ENCODE measurements at places on chromosomes 7 and 10.

DNA sequence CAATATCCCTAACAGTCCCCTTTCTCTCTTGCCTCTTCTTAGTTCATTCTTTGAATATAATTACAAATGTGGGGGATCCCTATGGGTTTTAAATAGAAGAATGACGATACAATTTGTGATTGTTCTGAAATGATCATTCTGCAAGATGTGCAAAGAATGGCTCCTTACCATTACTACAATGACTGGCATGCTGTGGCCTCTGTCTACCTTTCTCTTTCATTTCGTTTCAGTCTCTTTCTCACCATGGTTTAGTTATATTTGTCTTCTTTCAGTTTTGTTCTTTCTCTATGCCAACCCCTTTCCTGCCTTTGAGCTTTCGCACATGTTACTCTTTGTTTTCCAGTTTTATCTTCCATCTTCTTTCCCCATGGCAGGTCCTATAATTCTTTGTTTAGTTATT lies 176.5 kb downstream of the SUGCT start:
- H3K36me3 ChIP-seq = no peaks in the 10 kb centered on the region
- H3K4me1 ChIP-seq = peaks cover 21% of the 10 kb centered on the region
- H3K4me3 ChIP-seq = no peak overlapping the region
- DNase-seq = no peak
- no peaks in the 10 kb centered on the region for H3K27me3 ChIP-seq
- no peak overlapping the region for H3K27ac ChIP-seq

GRCh38 chr10:113151190-113151666 lies 201.2 kb downstream of the TCF7L2 start:
- no peak overlapping the region for H3K4me3 ChIP-seq
- H3K4me1 ChIP-seq = no peaks in the 10 kb centered on the region
- H3K27me3 ChIP-seq = no peaks in the 10 kb centered on the region
- no peak overlapping the region for H3K27ac ChIP-seq
- H3K36me3 ChIP-seq = peaks cover 33% of the 10 kb centered on the region

DNA sequence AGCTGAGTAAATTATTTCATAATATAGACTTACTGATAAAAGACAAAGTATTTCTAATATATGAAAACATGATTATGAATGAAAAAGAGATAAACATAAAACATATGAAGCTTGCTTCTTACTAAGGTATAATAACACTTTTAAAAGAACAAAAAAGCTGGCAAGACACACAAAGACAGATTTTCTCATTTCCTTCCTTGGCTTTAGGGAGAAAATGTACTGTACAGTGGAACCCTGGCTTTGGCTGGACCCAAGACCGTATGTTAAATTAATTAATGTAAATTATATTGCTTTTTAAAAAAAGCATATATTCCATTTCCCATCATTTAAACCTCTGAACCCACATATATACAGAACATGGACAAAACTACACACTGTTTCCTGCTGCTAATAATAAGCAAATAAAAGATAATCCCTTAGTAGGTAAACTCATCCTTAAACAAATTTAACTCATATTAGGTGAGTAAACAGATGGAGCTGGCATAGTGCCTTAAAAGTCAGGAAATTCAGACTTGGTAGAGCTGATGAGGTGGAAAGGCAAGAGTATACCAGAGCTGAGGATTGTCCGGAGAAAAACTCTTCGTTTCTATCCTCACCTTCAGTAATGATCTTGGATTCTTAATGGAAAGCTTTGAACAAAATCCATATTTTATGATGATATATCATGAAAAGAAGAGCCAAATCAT lies 1016.4 kb upstream of the KCND2 start:
- no peak overlapping the region for H3K27ac ChIP-seq
- no peak overlapping the region for H3K4me3 ChIP-seq
- H3K27me3 ChIP-seq = no peaks in the 10 kb centered on the region
- DNase-seq = no peak

DNA sequence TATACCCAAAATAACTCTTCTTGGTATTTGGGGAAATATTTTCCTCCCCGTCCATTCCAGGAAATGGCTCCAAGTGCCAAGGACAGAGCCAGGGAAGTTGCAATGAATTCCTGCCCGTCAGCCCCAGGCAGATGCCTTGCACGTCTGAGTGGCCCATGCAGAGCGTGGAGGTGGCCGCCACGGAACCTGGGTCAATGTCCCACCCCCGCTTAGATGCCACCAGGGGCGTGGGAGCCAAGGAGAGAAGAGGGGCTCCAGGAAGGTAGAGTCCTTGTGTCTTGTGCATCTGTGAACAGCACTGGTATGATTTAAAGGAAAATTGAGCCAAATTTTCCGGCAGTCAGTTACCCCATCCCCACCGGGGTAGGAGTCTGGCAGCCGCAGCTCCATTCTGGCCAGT lies 1.6 kb downstream of the LEP start:
- H3K4me1 ChIP-seq = no peaks in the 10 kb centered on the region
- DNase-seq = no peak
- no peak overlapping the region for H3K27ac ChIP-seq
- H3K27me3 ChIP-seq = no peaks in the 10 kb centered on the region
- no peak overlapping the region for H3K4me3 ChIP-seq
- no peaks in the 10 kb centered on the region for H3K36me3 ChIP-seq

GRCh38 chr10:123633636-123634035 lies 32.5 kb upstream of the GPR26 start:
- no peaks in the 10 kb centered on the region for H3K4me1 ChIP-seq
- no peak overlapping the region for H3K4me3 ChIP-seq
- H3K36me3 ChIP-seq = no peaks in the 10 kb centered on the region
- DNase-seq = no peak
- no peaks in the 10 kb centered on the region for H3K27me3 ChIP-seq

- DNase-seq = no peak
- no peak overlapping the region for H3K27ac ChIP-seq
- H3K27me3 ChIP-seq = no peaks in the 10 kb centered on the region
- H3K4me1 ChIP-seq = no peaks in the 10 kb centered on the region
- no peaks in the 10 kb centered on the region for H3K36me3 ChIP-seq
- H3K4me3 ChIP-seq = no peak overlapping the region
Observed at GRCh38 chr7:47095946-47096345, 486.0 kb downstream of the TNS3 start.

DNA sequence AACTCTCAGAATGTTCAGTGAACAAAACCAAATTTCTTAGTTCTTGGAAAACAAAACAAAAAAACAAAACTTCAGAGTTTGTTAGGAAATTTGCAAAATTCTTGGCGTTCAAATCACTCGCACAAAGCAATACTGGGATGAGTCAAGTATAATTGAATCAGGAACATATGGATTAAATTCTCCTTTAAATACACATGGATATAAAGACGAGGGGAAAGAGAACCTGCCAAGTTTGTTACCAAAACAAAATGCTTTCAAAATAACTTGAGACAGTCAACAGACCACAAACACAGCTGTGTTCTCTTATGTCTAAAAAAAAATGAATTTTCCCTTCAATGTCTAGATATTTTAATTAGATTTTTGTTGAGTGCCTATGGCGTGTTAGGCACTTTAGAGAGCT lies 93.5 kb upstream of the MPP7 start:
- H3K36me3 ChIP-seq = no peaks in the 10 kb centered on the region
- no peaks in the 10 kb centered on the region for H3K4me1 ChIP-seq
- DNase-seq = no peak
- H3K4me3 ChIP-seq = no peak overlapping the region
- no peak overlapping the region for H3K27ac ChIP-seq

DNA sequence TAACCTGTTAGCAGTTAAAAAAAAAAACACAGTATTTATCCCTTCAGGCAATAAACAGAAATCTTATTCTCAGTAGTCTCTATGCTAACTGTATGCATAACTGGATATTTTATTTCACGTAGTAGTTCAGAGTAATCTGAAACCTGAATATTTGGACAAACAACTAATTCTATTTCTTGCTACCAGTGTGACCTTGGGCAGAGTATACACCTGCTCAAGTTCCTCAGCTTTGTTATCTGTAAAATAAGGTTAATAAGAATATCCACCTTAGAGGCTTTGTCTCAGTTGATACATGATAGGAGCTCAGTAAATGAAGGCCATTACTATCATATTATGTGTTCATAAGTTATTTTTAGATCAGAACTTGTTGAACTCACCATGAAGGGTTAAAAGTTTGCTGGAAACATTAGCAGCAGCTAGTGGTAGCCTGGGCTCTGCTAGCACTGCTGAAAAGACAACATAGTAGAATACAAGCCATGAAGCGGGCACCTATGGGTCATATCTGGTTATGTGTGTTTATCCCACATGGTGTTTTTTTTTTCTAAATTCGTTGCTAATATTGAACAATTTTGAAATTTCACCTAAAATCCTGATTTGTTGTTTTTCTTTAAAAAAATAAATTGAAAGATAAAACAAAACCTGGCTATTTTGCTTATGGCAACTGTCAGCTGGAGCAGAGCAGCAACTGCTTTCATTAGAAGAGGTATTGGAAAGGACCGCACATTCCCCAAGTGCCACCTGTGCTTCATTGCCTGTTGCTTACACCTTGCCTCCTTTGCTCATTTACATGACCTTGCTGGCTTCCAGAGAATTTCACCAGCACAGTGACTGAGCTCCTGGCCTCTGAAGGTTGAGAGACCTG lies 303.0 kb downstream of the PRKG1 start:
- H3K4me3 ChIP-seq = no peak overlapping the region
- H3K27ac ChIP-seq = peak overlapping the region; percentile 13

DNA sequence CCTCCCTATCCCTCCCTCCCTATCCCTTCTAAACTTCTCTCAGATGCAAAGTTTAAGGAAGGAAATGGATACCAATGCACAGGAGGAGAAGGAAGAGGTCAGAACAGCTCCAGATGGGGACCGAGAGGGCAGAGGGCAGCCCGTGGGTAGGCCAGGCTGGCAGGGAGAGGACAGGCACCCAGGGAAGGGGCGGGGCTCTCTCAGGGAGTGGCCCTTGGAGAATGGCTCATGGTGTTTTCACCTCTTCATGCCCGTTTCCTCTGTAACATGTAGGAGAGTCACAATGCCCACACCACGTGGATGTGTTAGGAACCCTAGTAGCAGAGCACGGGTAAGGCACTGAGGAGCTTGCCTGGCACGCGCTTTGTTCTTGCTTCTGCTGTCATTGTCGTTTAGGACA lies 264.5 kb downstream of the CELF2 start:
- DNase-seq = no peak
- no peaks in the 10 kb centered on the region for H3K27me3 ChIP-seq
- no peak overlapping the region for H3K4me3 ChIP-seq

DNA sequence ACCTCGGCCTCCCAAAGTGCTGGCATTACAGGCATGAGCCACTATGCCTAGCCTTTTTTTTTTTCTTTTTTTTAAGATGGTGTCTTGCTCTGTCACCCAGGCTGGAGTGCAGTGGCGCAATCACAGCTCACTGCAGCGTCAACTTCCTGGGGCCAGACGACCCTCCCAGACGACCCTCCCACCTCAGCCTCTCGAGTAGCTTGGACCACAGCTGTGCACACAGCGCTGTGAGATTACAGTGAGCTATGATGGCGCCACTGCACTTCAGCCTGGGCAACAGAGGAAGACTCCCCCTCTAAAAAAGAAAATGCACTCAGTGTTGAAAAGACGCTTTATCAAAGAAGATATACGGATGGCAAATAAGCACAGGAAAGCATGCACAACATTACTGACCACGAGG lies 16.5 kb upstream of the WIPI2 start:
- no peak overlapping the region for H3K27ac ChIP-seq
- no peaks in the 10 kb centered on the region for H3K36me3 ChIP-seq
- DNase-seq = no peak
- H3K4me3 ChIP-seq = no peak overlapping the region
- H3K4me1 ChIP-seq = peaks cover 8% of the 10 kb centered on the region
- no peaks in the 10 kb centered on the region for H3K27me3 ChIP-seq

GRCh38 chr7:154953006-154953684 lies 49.8 kb downstream of the PAXIP1 start:
- H3K4me1 ChIP-seq = no peaks in the 10 kb centered on the region
- H3K36me3 ChIP-seq = peaks cover 80% of the 10 kb centered on the region
- no peaks in the 10 kb centered on the region for H3K27me3 ChIP-seq
- DNase-seq = peak; percentile 63

DNA sequence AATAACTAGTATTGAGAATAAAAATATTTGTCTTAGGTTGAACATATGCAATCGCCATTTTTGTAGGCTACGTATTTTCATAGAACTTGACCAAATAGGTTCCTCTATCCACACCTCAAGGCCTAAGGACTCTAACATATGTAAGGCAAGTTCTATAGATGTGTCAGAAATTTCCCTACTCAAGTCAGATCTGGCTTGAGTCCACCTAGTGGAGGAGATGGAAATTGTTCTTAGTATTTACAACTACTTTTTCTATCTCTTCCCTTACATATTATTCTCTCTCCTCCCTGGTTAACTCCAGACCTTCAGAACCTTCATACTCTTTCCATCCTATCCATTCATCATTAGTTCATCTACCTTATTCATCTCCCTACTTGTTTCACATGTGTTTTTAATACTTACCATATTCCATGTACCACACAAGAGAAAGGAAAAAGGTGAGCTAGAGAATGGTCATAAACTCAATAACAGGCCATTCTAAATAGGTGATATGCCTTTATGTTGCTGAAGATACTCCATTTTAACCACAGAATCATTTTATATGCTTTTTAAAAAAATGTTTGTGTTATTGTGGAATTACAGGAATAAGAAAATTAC lies 174.5 kb upstream of the HDAC9 start:
- no peak overlapping the region for H3K27ac ChIP-seq
- no peaks in the 10 kb centered on the region for H3K4me1 ChIP-seq
- H3K36me3 ChIP-seq = no peaks in the 10 kb centered on the region

DNA sequence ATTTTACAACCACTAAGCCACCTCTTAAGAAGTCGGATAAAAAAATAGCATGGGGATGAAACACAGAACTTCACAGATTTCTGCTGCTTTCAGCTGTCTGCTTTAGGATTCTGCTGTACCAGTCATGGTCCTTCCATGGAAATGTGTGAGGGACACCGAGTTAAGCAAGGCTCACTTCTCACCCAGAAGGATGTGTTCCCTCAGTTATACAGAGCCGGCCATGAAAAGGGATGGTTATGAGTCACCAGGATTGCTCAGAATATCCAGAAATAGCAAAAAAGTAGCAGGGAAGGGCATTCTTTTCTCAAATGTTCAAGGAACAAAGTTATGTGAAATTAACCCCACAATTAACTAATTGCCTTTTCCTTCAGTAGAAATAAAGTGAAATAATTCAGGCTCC lies 124.4 kb downstream of the AMPH start:
- no peaks in the 10 kb centered on the region for H3K36me3 ChIP-seq
- no peaks in the 10 kb centered on the region for H3K27me3 ChIP-seq
- no peak overlapping the region for H3K27ac ChIP-seq
- no peaks in the 10 kb centered on the region for H3K4me1 ChIP-seq
- DNase-seq = no peak

Data from SK-N-SH (cell line).